ENCODE measurements at places on chromosomes 1 and 21.

GRCh38 chr1:185069202-185069772 is 23.9 kb downstream of the RNF2 start:
- DNase-seq: no peak

- no peak for DNase-seq
Measured at GRCh38 chr1:118223426-118223825, 38.4 kb upstream of the SPAG17 start.

DNA sequence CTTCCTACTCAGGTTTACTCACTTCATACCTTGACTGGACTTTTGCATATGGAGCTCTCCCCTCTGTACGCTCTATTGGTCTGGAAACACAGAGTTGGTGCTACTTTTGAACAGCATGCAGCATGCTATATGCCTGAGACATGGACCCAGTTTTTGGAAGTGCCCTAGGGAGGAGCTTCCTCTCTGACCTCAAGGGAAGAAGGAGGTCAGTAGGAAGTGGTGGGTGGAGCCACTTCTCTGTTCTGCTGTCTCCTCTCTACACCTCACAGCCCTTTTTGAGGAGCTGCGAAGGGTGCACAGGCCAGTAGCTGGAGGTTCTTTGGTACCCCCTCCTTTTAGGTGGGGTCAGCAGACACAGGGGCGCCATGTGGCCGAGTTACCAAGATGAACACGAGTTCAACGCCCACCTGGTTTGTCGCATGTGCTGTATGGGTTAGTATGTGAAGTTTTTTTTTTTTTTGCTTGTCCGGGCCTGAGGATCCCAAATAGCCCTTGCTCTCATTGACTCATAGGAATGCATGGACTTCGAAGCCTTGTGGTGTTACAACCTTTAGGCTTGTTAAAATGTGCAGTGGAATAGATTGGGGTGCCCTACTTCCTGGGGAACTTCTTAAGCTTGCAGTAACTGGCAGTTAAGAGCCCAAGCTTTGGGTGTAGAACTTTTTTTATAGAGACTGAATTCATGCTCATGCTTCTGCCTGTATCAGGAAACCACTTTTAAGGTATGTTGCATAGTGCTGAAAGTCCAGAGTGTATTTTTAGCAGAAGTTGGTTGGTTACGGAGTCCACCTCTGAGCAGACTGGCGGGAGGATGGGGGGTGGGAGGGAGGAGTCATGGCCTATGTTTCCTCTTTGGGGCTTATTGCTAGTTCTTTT is 10.7 kb downstream of the MACF1 start:
- DNase-seq: no peak

- DNase-seq: no peak
Measured at GRCh38 chr1:87052400-87052799, 138.0 kb downstream of the HS2ST1 start.

DNA sequence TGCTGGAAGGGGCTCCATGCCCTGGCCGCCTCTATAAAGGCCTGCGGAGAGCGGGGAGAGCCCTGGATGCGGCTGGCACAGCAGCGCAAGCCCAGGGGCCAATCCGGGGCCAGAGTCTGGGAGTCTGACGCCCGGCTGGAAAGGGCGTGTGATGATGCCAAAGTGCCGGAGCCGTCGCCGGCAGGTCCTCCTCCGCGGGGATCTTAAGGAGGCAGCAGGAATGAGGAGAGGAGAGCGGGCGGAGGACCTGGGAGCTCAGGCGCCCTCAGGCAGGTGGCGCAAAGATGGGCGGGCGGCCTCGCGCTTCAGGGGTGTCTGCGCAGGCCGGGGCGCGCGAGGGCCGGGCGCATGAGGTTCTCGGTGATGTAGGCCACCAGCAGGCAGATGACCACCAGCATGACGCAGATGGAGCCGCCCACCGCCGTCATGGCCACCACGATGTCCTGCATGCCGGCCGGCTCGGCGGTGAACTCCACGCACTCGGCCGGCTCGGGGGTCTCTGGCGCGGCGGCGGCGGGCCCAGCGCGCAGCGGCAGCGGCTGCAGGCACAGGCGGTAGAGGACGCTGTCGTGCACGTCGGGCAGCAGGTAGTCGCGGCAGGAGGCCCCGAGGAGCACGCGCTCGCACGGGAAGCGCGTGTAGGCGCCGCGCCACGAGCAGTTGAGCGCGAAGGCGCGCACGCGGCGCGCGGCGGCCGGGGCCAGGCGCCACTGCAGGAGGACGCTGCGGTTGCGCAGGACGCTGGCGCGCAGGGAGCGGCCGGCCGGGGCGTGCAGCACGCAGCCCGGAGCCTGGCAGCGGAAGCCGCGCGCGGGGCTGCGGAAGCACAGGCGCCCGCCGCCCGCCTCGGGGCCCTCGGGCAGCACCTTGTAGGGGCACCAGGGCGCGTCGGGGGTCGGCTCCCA is 653 bp downstream of the FNDC10 start:
- no peak for DNase-seq

GRCh38 chr21:41772351-41773080 is 5.7 kb upstream of the RIPK4 start:
- DNase-seq: no peak

DNA sequence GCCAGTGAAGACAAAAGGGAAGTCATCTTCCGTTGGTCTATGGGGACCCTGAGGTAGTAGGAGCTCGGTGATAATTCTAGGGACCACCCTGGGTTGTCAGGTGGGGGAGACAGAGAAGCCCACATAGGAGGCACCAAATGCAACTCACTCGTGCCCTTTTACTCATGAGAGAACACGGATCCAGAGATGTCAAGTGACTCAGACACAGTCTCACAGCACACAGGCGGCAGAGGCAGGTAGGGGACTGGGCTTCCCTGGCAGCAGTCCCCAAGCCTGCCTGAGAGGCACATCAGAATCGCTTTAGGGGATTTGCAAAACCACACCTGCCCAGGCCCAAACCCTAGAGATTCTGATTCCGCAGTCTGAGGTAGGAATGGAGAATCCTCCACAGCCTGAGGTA is 31.3 kb upstream of the RUNX3 start:
- no peak for DNase-seq

GRCh38 chr1:82318265-82318664 is 517.5 kb downstream of the ADGRL2 start:
- no peak for DNase-seq

DNA sequence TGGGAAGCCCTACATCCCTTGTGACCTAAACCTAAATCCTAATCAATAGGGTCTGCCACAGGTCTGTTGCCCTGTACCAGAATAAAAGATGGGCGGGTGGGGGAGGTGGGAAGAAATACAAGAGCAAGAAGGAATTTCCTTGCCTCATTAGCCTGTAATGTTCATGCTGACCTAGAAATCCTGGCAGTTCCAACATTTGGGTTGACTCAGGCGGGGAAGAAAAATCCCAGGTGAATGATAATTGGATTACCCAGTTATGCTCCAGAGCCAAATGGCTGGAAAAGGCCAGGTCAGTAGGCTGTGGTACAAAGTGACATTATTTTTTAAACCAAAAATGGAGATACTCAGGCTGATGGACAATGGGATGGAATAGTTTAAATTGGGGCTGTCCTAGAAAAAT is 27.3 kb upstream of the A3GALT2 start:
- no peak for DNase-seq

DNA sequence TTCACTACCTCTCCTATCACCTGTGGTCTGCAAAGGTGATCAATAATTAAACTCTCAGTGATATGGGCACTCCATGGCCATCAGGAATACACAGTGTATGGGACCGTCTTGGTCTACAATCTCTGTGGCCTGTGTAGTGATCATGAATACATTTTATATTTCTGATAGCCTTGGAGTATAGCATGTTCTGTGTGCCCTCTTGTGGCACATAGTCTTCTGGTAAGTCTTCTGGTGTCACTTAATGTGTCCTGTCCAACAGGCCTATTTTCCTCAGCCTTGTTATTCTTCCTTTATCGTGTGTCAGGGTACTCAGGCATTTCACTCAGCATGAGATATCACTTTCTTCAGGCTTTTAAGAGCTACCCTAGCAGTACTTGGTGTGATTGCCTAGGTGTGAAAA is 393.6 kb downstream of the AGBL4 start:
- DNase-seq: no peak

DNA sequence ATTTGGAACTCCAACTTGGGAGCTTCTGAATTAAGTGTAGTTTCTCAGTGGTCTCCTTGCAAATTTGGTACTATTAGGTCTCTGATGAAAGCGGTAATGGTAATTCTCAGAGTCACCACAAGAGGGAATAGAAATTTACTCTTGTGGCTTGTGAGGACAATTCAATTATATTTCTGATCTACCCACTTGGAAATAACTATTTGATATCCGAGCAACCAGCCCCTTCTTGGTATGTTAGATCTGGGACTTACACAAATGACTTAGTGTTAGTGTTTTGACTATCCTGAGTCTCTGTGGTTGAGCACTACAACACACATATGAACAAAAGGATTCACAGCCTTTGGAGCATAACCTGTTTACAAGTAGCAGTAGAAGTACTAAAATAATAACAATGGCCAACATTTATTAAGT is 68.1 kb downstream of the RPS6KA1 start:
- DNase-seq: no peak

DNA sequence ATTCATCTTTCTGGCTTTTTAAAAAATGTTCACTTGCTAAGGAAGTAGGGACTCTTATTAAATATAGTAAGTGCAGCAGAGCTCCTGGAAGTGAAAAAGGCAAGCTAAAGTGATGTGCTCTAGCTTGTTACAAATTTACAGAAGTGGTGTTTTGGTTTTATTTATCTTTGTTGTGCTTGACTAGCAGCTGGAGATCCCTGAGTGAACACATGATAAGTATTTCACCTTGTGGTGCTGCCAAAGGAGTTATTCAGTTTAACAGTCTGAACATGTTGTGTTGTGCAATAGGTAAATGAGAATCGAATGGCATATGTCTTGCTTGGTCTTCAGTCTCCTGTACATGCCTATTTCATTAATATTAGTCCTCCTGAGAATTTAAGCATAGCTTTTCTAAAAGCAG is 315.7 kb downstream of the TPR start:
- no peak for DNase-seq

DNA sequence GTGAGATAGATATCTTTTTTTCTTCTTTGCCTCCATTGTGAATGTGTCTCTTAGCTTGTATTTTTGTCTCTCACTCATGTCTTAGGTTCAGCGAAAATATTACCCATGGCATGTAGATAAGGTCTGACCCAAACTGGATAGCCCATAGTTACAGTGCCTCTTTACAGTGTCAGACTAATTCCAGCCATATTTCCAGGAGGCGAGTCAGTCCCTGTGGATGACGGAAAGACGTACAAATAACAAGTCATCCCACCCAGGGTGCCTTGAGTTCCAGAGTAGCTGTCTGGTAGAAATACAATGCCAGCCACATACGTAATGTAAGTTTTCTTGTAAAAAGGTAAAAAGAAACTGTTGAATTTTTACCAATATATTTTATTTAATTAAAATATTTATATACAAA is 157.3 kb downstream of the ZNF281 start:
- DNase-seq: no peak

GRCh38 chr1:172343240-172344160 is 77.0 kb upstream of the C1orf105 start:
- no peak for DNase-seq

GRCh38 chr1:205293350-205294074 is 28.0 kb downstream of the NUAK2 start:
- no peak for DNase-seq

- no peak for DNase-seq
Measured at GRCh38 chr1:175050992-175051391, 16.6 kb upstream of the TNN start.

- no peak for DNase-seq
Measured at GRCh38 chr1:51445351-51446090, 73.5 kb downstream of the EPS15 start.

DNA sequence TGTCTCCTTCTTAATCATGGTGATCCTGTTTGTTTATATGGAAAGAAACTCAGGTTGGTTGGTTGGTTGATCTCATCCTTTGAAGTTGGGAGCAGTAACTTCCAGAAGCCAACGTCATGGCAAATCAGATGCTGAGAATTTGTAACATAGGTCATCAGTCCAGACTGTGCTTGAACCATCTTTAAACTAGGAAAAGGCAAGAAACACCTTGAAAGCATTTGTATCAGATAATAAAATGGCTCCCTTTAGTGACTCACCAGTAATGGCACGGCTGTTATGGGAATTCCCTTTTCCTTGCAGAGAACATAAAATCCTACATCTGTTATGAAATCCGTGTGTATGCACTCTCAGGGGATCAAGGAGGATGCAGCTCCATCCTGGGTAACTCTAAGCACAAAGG is 58.1 kb downstream of the SERBP1 start:
- no peak for DNase-seq

DNA sequence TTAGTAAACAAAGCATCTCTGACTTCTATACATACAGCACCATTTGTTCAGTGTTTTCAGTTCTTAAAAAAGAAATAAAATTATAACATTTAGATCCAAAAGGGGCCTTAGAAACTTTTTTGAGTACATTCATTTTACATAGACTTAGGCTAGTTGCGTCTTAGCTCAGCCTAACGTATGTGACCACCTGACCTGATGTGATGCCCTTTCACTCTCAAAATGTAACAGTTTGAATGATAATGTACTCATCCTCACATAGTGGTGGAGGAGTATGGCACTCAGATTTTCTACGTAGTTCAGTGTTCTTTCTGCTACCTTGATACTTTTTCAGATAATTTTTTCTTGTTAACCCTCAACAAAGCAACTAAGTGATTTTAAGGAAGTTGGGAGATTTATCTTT is 43.4 kb downstream of the RPRD2 start:
- DNase-seq: no peak

- DNase-seq: no peak
Measured at GRCh38 chr1:94384485-94385265, 33.5 kb upstream of the ABCD3 start.
